ENCODE measurements at places on chromosomes 3 and 15.

- no peak overlapping the region for H3K4me3 ChIP-seq
- H3K4me1 ChIP-seq = no peaks in the 10 kb centered on the region
- H3K27me3 ChIP-seq = no peaks in the 10 kb centered on the region
- DNase-seq = no peak
- H3K27ac ChIP-seq = no peak overlapping the region
- no peaks in the 10 kb centered on the region for H3K36me3 ChIP-seq
Measured at GRCh38 chr3:71713041-71713440, 12.2 kb downstream of the EIF4E3 start.

DNA sequence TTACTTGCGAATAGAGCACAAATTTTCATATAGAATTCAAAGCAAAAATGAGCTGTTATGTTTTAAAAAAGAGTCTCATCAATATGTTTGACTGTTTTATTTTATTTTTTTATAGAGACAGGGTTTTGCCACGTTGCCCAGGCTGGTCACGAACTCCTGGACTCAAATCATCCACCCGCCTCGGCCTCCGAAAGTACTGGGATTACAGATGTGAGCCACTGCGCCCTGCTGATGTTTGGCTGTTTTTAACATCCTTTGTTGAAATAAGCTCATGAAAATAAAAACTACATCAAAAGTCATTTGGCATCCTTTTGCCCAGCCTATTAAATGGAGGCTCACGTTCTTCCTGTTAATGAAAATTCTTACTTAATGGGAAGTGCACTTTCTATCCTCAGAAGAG, 154.7 kb downstream of the ATP10A start:
- no peak for DNase-seq
- H3K27ac ChIP-seq = no peak overlapping the region
- H3K36me3 ChIP-seq = peaks cover 1% of the 10 kb centered on the region
- no peaks in the 10 kb centered on the region for H3K27me3 ChIP-seq
- H3K4me1 ChIP-seq = no peaks in the 10 kb centered on the region

- DNase-seq = no peak
- H3K4me3 ChIP-seq = no peak overlapping the region
- no peaks in the 10 kb centered on the region for H3K4me1 ChIP-seq
- no peaks in the 10 kb centered on the region for H3K36me3 ChIP-seq
- no peak overlapping the region for H3K27ac ChIP-seq
- no peaks in the 10 kb centered on the region for H3K27me3 ChIP-seq
Measured at GRCh38 chr3:145286937-145287336, 874.0 kb downstream of the PLOD2 start.

GRCh38 chr3:161142486-161142885, 37.3 kb upstream of the B3GALNT1 start:
- H3K4me1 ChIP-seq = peaks cover 2% of the 10 kb centered on the region
- no peak overlapping the region for H3K27ac ChIP-seq
- no peaks in the 10 kb centered on the region for H3K36me3 ChIP-seq

- no peaks in the 10 kb centered on the region for H3K36me3 ChIP-seq
- no peak overlapping the region for H3K4me3 ChIP-seq
- no peak for DNase-seq
- no peak overlapping the region for H3K27ac ChIP-seq
- H3K27me3 ChIP-seq = no peaks in the 10 kb centered on the region
Measured at GRCh38 chr3:82927309-82928253, 1166.1 kb upstream of the GBE1 start.

DNA sequence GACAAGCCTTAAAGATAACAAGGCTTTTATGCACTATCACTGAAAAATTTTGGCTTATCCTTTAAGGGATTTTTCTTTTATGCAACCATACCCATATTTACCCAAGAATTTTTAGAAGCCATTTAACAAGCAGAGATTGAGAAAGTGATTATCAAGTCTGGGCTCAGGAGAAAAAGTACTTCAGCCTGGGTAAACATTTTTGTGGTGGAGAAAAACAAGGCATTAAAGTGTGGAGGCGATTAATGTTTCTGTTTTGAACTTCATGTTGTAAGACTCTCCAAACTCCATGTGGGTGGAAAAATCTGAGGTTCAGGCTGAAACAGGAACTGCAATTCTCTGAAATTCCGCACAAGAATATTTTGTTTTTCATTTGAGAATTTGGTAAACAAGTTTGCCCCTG, 260.4 kb upstream of the KCNMB2 start:
- DNase-seq = no peak
- no peak overlapping the region for H3K27ac ChIP-seq
- H3K36me3 ChIP-seq = no peaks in the 10 kb centered on the region
- H3K27me3 ChIP-seq = no peaks in the 10 kb centered on the region
- no peak overlapping the region for H3K4me3 ChIP-seq

DNA sequence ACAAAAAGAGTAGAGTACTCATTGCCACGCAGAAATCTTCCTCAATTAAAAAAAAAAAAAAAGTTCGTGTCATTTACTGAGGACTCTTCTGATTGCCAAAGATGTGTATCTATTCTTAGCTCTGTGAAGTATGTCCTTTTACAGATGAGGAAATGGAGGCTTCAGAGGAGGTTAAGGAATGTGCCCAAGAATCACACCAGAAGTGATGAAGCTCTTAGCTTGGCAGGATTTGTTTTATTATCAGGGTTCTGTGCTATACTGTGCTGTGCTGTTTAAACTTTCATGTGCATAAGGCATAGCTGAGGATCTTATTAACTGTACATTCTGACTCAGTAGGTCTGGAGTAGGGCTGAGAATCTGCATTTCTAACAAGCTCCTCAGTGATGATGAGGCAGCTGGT, 665.2 kb upstream of the ADAMTS9 start:
- DNase-seq = no peak
- no peak overlapping the region for H3K27ac ChIP-seq
- no peaks in the 10 kb centered on the region for H3K36me3 ChIP-seq
- no peaks in the 10 kb centered on the region for H3K4me1 ChIP-seq
- H3K4me3 ChIP-seq = no peak overlapping the region

- no peak overlapping the region for H3K4me3 ChIP-seq
- no peak overlapping the region for H3K27ac ChIP-seq
- peaks cover 5% of the 10 kb centered on the region for H3K36me3 ChIP-seq
- H3K27me3 ChIP-seq = no peaks in the 10 kb centered on the region
Measured at GRCh38 chr3:150754896-150755295, 8.1 kb downstream of the SIAH2 start.

GRCh38 chr3:71815340-71816067, 30.6 kb upstream of the PROK2 start:
- H3K4me3 ChIP-seq = no peak overlapping the region
- no peak overlapping the region for H3K27ac ChIP-seq
- H3K27me3 ChIP-seq = no peaks in the 10 kb centered on the region
- no peaks in the 10 kb centered on the region for H3K36me3 ChIP-seq

DNA sequence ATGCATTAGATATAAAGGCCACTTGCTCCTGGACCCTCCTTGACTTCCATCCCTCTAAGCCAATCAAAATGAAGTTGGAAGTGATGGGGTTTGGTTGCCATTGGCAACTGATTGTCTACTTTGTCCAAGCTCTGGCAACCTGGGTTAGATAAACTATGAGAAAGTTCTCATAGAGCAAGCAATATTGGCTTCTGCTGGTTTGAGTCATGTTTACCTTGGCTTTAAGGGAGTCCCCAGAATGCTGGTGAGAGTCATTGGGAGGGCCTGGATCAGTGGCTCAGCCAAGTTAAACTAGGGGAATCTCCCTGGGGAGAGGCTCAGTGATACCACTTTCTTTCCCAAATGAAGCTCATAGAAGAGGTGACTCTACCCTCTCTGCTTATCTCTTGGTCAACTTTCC, 176.3 kb upstream of the ROPN1 start:
- H3K36me3 ChIP-seq = no peaks in the 10 kb centered on the region
- no peaks in the 10 kb centered on the region for H3K4me1 ChIP-seq
- no peak for DNase-seq
- no peak overlapping the region for H3K4me3 ChIP-seq

DNA sequence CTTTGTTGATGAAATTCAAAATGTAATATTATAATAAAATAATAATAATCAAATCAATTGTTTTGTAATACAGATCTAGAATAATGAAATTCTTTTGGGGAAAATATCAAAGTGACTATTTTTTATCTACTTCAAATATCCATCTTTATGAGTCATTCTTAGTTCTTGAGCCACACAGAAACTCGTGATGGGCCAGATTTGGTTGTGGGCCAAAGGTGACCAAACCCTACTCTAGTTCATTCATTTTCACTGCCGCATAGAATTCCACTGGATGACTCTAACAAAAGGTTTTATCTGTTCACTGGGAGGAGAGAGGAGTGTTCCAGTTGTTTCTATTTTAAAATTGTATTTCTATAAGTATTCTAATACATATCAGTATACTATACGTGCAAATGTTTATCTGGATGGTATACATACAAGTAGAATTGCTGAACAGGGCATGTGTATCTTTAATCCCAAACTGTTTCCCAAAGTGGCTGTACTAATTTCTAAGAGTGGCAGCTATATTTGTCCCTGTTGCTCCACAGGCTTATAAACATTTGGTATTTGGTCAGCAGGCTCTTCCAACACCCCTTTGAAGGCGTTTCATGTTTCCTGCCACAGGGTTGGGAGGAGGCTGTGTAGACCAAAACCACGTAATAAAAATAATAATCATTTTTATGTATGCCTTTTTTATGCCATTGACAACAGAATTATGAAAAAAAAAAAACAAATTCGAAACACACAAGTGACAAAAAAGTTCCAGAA, 7.3 kb upstream of the RTP3 start:
- peaks cover 8% of the 10 kb centered on the region for H3K4me1 ChIP-seq
- H3K27ac ChIP-seq = no peak overlapping the region

All from fibroblast of lung (primary cell).